ENCODE measurements at places on chromosomes 3 and 15. TPM values are rescaled to one million over a fixed set of nuclear protein-coding genes. Genes with fewer than 3 reads are reported as not detected.

INKA1 gene
- 10.3 TPM for total RNA-seq

CPLX3 gene
- total RNA-seq, result not detected

RETNLB gene
- not detected for total RNA-seq

AKAP13 gene
- total RNA-seq, result 206 TPM

SERP1 gene
- 144 TPM for total RNA-seq

TMEM266 gene
- 0.16 TPM for total RNA-seq

CILP gene
- total RNA-seq, result 49.3 TPM

SCAANT1 gene
- total RNA-seq, result not detected

ZNF80 gene
- total RNA-seq, result not detected

AGTR1 gene
- total RNA-seq, result 8.1 TPM

CGNL1 gene
- total RNA-seq, result 31.7 TPM

EEFSEC gene
- 4.2 TPM for total RNA-seq
